ENCODE measurements at places on chromosomes 6 and 20.

GRCh38 chr6:452301-453067 is 60.9 kb downstream of the IRF4 start:
- DNase-seq = no peak

DNA sequence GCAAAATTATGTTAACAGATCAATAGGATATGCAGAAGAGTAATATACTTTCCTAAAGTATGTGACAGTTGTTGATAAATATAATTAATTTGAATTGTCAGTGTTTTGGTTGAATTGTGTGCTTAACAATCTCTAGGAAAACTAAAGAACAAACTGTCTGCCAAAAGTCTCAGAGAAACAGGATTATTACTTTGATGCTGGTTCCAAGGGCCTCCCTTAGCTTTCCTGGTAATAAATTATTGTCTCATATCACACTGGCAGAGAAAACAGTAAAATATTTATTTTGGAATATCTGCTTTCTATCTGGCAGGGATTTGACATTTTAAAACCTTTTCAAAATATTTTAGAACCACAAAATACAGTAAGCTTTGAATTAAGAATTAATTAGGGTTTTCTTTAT is 40.1 kb upstream of the CARMIL1 start:
- no peak for DNase-seq

GRCh38 chr20:4046926-4047325 is 31.6 kb upstream of the RNF24 start:
- DNase-seq = no peak

DNA sequence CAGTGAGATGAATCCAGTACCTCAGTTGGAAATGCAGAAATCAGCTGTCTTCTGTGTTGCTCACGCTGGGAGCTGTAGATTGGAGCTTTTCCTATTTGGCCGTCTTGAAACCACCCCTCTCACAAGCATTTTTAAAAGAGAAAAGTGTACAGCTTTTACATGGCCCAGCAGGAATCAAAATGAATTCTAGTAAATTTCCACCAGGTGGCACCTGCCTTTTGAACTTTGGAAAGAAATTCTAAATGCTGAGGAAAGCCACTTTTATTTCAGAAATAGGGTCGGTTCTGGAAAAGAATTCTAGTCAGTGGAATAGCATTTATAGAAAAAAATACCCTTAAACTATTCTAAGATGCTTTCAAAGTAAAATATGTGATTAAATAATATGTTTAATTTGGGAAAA is 647.8 kb downstream of the CD109 start:
- DNase-seq = no peak

DNA sequence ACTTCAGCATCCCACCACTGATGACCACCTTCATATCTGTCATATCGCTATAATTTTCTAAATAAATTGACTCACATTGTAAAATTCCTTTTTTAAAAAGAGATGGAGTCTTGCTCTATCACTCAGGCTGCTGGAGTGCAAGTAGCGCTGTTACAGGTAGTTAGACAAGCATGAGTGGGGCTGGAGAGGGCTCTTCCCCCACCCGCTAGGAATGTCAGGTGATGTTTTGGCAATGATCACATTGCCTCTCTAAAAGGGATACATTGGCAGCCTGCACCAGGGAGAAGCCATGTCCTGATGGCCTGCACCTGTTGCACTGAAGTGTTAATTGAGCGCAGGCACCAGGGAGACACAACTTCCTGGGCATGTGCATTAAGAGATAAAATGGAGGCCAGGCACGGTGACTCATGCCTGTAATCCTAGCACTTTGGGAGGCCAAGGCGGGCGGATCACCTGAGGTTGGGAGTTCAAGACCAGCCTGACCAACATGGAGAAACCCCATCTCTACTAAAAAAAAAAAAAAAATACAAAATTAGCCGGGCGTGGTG is 16.9 kb upstream of the SLC22A16 start:
- no peak for DNase-seq

- DNase-seq = no peak
Measured at GRCh38 chr6:43923376-43924221, 153.6 kb downstream of the VEGFA start.

- DNase-seq = no peak
Measured at GRCh38 chr6:138979365-138979764, 8.7 kb downstream of the REPS1 start.

- no peak for DNase-seq
Measured at GRCh38 chr20:59258221-59258621, 42.2 kb upstream of the EDN3 start.

GRCh38 chr6:136607204-136607931 is 57.1 kb upstream of the MAP7 start:
- no peak for DNase-seq

- no peak for DNase-seq
Measured at GRCh38 chr6:43767553-43768505, 2.2 kb upstream of the VEGFA start.

GRCh38 chr20:37336369-37337207 is 9.4 kb upstream of the SRC start:
- DNase-seq = no peak

- no peak for DNase-seq
Measured at GRCh38 chr6:109071125-109071917, 23.3 kb downstream of the SESN1 start.

- no peak for DNase-seq
Measured at GRCh38 chr6:111411978-111412566, 70.9 kb downstream of the REV3L start.

DNA sequence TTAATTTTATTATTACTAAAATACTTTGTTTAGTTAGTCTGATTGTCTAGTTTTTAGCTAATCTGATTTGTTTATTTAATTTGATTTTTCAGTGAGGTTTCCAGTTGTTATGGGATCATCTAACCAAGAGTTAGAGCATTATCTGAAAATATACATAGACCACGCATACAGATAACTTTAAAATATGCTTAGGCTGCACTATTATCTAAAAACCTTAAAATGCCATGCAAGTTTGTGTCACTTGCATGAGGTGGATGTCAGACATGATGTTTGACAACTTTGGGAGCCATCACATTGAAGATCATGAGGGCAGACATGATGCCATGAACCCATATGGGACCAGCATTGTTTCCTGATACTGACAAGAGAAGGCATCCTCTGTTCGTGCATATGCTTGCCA is 610.3 kb downstream of the KHDRBS2 start:
- DNase-seq = no peak

- DNase-seq = peak; percentile 27
Measured at GRCh38 chr6:28816909-28817807, 106.6 kb downstream of the TRIM27 start.

DNA sequence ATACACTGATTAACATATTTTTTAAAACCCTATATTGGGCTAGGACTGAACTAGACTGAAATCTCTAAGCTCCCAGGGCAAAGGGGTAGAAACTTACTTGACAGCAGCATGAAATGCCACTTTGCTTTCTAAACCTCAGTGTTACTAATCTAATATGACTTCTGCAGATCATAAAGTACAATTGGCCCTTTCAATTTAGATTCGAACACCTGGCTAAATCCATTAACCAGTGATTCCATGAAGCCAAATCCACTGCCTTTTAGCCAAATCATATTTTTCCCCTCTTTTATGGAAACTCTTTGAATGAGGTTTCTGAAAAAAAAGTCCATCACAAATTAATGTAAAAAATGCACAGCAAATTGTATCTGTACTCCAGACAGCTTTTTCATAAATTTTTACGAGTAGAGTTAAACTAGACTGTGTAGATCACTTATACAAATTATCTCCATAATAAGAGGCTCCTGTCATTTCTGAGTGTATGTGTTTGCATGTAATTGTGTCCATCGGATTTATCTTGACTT is 25.7 kb downstream of the EPHA7 start:
- DNase-seq = no peak

DNA sequence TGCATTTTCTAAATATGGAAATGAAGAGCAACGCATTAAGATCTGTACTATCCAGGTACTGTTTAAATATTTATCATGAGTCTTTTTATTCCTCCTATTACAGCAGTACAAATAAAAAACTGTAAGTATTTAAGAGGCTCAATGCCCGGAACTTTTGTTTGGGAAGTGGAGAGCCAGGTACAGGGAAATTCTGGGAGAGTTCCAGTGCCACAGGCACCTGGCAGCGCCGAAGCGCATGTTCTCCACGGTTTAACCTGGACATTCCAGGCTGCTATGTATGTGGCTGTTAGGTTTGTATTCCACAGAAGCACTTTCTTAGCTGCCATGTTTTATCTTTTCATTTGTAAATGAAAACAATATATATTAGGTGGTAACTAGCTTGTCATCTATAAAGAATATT is 81.7 kb downstream of the PREP start:
- no peak for DNase-seq

DNA sequence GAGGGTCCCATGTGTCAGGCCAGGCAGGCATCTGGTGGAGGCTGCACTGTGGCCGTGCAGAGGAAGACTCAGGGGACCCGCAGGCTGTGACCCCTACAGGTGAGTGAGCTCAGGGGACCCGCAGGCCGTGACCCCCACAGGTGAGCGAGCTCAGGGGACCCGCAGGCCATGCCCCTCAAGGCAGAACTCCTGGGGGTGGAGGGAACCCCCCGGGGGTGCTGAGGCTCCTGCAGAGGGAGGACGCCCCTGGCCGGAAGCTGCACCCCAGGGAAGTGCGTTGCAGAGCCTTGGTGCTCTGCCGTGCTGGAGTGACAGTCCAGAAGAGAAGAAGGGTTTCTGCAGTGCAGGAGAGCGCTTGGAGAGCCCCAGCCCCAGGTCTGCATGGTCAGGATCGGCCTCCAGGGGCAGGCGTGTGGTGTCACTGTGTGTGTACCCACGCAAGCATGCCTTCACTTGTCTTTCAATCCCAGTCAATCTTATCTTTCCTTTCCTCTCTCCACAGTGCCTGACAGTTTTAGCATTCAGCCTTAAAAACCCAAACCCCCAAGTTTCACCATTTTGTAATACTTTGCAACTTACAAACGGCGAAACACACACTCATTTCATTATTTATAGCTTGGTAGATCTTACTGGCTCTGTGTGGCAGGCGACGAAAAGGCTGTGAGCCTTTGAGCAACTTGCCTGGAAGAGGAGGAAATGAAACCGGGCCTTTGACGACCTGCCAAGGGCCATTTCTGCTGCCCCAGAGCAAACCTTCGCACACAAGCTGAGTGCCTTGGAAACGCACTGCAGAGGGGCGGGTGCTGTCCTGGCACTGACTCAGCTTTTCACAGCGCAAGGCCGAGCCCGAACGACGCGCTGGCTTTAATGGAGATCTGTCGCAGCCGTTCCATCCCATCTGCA is 101.4 kb upstream of the AGPAT4 start:
- no peak for DNase-seq

DNA sequence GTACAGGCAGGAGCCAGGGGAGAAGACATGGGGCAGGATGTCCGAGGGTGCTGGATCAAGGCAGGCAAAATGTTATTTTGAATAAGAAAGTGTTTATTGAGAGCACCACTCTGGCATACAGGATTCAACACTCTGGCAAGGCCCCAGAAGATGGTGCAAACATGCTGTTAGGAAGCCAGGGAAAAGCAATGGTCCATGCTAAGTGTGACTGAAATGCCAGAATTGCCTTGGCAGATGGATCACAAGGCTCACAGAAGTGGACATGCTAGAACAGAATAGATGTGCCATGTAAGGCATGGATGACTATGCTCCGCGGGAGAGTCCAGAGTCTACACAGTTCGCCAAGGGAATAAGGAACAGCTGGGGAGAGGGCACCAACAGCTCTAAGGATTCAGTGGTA is 54.6 kb downstream of the QRSL1 start:
- no peak for DNase-seq

DNA sequence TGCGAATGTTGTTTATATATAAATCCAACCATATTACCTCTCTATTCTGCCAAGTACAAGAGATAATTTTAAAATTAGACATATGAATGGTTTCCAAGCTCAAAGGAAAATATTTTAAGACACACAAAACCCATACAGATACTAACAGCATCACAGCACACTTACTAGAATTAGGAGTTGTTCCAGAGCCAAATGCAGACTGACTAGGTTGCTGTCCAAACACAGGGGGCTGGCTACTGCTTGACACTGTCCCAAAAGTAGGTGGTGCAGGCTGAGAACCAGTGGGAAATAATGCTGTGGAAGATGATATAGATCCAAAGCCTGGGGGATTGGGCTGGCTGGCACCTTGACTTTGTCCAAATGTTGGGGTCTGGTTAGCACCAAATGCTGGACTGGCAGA is 24.3 kb downstream of the FAM8A1 start:
- no peak for DNase-seq

- DNase-seq = no peak
Measured at GRCh38 chr6:124132256-124132655, 328.6 kb downstream of the NKAIN2 start.

- no peak for DNase-seq
Measured at GRCh38 chr6:135990439-135990838, 138.9 kb downstream of the PDE7B start.

- DNase-seq = no peak
Measured at GRCh38 chr6:32108094-32108627, 977 bp downstream of the TNXB start.
